ENCODE measurements at places on chromosomes 4 and X.

DNA sequence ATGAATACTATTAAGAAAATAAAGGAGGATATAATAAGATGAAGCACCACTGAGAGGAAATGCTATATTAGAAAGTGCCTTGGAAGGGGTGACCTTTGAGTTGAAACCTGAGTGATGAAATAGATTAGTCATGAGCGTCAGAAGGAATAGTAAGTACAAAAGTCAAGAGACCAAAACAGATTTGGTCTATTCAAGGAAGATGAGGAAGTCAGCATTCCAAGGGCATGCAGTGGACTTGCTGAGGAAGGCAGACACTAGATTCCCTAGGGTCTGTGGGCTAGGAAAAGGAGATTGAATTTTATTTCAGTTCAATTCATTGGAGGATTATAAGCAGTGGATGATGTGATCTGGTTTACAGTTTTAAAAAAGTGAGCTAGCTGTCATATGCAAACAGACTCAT lies 73.0 kb upstream of the WDFY3 start:
- no peak for DNase-seq

DNA sequence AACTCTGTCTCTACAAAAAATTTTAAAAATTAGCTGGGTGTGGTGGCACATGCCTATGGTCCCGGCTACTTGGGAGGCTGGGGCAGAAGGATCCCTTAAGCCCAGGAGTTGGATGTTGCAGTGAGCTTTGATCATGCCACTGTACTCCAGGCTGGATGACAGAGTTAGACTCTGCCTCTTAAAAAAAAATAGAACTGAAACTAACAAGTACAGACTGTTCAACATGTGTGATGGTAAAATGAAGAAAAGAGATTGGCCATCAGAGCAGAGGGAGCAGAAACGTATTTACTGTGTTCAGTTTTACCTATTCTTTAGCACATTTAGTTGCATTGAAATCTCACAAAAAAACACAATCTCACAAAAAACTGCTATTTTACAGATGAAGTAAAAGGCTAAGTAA lies 77.9 kb upstream of the NAP1L5 start:
- DNase-seq = no peak

DNA sequence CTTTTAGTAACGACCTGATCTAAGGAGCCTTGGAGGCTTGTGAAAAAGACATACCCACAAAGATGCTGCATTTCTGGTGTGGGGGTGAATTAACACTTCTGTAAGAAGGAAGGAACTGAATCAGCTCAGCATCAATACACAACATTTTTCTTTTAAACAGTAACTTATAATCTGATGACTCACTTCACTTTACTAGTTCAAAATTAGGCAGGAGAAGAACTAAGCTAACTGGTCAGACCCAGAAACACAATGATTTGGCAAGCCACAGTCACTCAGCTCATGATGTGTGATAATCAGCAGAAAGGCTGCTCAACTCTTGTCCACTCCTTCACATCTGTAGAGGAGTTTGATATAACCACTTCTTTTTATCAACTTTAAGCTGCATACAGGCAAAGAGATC lies 4.6 kb downstream of the MMAA start:
- no peak for DNase-seq

DNA sequence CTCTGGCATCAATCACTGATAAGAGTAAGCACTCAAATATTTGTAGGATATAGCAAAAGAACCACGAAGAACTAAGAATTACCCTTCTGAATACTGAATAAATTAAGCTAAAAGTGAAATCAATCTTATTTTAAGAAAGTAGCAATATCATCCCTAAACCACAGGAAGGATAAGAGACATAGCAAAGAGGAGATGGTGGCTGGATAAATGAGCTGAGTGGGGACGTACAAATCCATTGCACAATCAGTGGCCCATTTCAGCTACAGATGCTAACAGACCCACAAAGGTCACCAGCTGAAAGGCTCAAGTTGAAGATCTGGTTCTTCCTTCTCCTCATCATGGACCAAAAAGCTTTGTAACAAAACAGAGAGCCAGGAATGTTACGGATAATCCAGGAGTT lies 77.1 kb downstream of the SLC9A7 start:
- no peak for DNase-seq

DNA sequence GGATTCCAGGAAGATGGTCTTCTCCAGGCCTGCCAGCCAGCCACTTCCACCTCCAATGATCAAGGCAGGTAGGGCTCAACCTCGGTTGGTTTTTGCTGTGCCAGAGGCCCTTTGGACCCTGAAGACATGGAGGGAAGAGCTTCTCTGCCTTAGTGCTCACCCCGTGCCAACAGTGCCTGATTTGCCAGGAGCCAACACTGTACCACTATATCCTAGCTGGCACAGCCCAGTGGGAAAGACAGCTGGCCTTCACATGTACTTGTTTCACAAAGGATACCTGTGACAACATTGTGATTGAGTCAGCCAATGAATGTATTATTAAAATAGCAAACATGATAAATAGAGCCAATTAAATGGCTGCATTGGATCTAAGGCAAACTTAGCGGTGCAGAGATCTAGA lies 51.9 kb upstream of the PRPS1 start:
- DNase-seq = no peak

DNA sequence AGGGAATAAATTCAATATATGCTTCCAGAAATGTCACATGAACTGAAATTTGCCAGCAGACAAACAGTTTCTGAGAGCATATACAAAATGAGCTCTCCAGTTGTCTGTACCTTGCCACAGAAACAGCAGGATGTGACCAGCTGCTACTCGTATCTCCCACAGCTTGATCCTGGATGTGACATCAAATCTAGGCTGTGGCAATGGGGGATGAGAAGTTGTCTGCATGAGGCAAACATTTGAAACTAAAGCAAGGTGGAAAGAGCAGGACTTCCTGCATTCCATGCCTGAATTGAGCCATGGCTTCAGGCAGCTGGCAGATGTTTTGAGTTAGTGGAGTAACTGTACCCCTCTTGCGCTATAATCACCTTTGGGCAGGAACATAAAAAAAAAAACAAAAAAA lies 1724.0 kb downstream of the RPA4 start:
- no peak for DNase-seq

DNA sequence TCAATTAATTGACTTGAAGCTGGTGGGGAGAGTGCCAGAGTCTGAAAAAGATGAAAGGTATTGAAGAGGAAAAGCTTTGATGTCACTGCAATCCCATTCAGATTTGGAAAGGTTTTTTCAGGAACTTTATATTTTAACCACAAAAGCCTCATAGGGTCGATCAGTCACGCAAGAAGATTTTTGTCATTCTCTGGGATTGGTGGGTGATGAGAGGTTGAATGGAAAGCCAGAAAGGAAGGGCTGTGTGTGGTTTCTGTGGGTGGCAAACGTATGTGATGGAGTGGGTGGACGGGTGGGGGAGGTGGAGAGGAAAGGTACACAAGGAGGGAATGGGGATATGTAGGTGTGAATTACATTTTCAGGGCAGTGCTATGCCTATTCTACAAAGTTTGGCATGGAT lies 173.8 kb upstream of the SCML1 start:
- DNase-seq = no peak

Data from activated naive CD4-positive, alpha-beta T cell treated with Interleukin-2 at 50 U/mL for 16 hours (primary cell).